Astrocyte (in vitro differentiated cells and primary cell): ENCODE measurements at places on chromosomes 4 and X. TPM values are rescaled to one million over a fixed set of nuclear protein-coding genes. Genes with fewer than 3 reads are reported as not detected.

The NDP gene
- total RNA-seq, result not detected in 2 replicates

The DRP2 gene
- total RNA-seq, result 4.2 and 5.4 TPM in 2 replicates

The MTHFD2L gene
- 10.6 and 12.4 TPM in 2 replicates for total RNA-seq

The SUPT20HL1 gene
- total RNA-seq, result not detected in 2 replicates

The RAB40A gene
- total RNA-seq, result 0.07 TPM in 1 of 2 replicates, not detected in the other

The PCDH19 gene
- total RNA-seq, result 11.6 and 14.9 TPM in 2 replicates

The COL25A1 gene
- total RNA-seq, result 10.4 and 10.5 TPM in 2 replicates

DNA sequence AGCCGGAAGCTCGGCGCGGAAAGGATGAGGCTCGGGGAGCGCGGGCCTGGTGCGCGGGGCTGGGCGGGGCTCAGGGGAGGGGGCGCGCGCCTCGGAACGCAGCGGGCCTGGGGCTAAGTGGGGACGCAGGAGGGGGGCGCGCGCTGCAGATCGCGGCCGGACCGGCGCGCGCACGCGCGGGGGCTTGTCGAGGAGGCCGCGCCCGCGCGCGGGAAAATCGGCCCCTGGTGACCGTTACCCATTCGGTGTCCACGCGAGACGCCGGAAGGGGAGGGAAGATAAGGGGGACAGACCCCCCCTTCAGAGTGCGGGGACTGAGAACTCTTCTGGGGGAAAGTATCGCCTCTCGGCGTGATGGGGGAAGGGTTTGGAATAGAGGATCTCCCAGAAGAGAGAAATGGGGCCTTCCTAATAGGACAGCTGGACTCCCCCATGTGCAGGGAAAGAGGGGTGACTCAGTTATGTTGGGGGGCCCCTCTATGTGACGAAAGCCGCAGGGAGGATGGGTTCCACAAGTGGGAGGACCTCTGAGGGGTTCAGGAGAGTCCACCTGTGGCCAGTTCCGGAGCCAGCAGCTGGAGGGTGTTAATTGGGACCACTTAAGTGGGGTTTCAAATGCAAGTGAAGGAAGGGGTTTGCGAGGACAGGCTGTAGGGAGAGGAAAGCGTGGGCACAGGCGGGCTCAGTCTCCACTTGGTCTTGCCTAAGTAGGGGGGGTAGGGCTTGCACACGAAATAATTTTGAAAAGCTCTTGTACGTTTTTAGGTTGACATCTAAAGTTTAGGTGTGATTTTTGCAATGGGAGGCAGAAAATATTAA is 584 bp downstream of the SUV39H1 start:
- H3K4me1 ChIP-seq, result peaks cover 7% of the 10 kb centered on the region
- peak overlapping the region; percentile 61 for H3K27ac ChIP-seq
- peaks cover 6% of the 10 kb centered on the region for H3K36me3 ChIP-seq
- DNase-seq, result peak; percentile 4
- H3K4me3 ChIP-seq, result peak overlapping the region; percentile 75
- no peaks in the 10 kb centered on the region for H3K27me3 ChIP-seq

- DNase-seq, result no peak
- H3K36me3 ChIP-seq, result no peaks in the 10 kb centered on the region
- H3K4me3 ChIP-seq, result no peak overlapping the region
These were observed 33.7 kb upstream of the ADH6 start for GRCh38 chr4:99252746-99253145.

GRCh38 chr4:125368671-125369081 is 53.9 kb downstream of the FAT4 start:
- no peaks in the 10 kb centered on the region for H3K36me3 ChIP-seq
- peak overlapping the region; percentile 61 for H3K27ac ChIP-seq
- H3K4me3 ChIP-seq, result peak overlapping the region; percentile 58
- H3K4me1 ChIP-seq, result peaks cover 8% of the 10 kb centered on the region
- no peaks in the 10 kb centered on the region for H3K27me3 ChIP-seq
- peak; percentile 87 for DNase-seq

GRCh38 chr4:25658357-25658771 is 2.7 kb downstream of the SLC34A2 start:
- peaks cover 31% of the 10 kb centered on the region for H3K27me3 ChIP-seq
- no peak for DNase-seq
- peaks cover 9% of the 10 kb centered on the region for H3K4me1 ChIP-seq
- no peak overlapping the region for H3K4me3 ChIP-seq
- H3K27ac ChIP-seq, result no peak overlapping the region

DNA sequence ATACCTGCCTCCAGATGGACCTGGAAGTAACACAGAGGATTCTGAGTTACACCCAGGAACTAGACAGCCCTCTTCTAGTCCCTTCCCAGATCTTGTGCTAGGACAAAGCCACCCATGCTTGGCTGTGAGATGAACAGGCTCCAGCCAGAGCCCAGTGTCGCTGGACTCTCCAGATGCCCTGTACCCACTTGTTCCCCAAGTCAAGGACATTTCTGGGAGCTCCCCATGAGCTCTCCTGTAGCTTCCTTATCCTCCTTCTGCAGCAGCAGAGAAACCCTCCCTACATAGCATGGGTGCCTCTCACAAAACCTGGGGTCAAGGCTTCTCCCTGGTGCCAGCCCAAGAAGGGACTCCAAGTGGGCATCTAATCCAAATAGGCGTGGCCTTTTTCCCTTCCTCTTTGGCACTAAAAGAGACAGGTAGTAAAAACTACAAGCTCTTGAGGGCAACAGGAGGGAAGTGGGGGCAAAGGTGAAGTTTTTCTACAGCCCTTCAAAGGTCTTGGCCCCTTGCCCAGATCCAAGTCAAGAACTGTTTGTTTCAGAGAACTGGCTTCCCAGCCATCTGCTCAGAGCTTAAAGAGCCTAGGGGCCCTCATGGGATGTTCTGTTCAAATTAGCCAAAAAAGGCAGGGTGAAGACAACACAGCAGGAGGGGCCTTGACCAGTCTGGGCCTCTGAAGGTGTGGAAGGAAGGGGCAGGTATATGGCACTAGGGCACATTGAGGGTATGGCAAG is 8.5 kb upstream of the ERCC6L start:
- H3K4me3 ChIP-seq, result no peak overlapping the region
- no peak for DNase-seq
- no peaks in the 10 kb centered on the region for H3K27me3 ChIP-seq
- H3K36me3 ChIP-seq, result no peaks in the 10 kb centered on the region
- H3K27ac ChIP-seq, result no peak overlapping the region

DNA sequence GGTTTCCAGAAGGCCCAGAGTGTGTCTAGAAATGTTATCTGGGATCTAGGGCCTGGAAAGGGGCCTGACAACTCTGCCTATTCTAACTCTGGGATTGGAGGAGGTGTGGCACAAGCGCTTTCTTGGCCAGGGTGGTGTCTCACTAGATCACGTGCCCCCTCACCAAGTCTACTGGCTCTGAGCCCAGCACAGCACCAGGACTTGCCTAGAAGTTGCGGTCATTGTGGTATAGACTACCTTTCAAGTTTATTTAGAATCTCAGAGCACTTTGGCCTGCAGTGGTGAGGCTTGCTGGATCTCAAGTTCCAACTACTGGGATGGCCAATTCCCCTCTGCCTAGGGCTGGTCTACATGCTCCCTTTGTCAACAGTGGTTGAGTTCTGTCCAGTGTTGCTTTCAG is 223.3 kb upstream of the MAGEB2 start:
- no peak overlapping the region for H3K27ac ChIP-seq
- H3K36me3 ChIP-seq, result no peaks in the 10 kb centered on the region
- DNase-seq, result no peak
- H3K27me3 ChIP-seq, result no peaks in the 10 kb centered on the region
- H3K4me1 ChIP-seq, result no peaks in the 10 kb centered on the region

DNA sequence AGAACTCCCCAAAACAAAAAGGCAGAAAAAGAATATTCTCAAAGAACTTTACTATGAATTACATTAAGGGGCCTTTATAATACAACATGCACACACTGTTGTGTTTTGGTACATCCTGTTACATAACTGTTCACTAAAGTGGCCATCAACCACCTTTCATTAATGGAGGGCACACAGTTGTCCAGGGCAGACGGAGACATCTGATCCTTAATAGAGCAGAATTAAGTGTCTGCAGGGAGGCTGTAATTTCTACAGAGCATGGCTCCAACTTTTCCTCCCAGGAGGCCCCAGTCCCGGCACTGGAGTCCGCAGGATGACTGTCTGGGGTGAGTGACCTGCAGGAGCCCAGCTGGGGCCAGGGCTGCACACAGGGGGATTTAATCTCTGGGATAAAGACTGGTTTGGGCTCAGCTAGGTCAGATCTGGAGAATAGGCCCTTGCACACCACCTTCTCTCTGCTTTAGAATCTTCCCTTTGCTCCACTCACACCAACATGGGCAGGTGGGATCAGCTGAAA is 233.4 kb downstream of the MAML3 start:
- DNase-seq, result no peak
- H3K4me1 ChIP-seq, result peaks cover 17% of the 10 kb centered on the region
- no peaks in the 10 kb centered on the region for H3K27me3 ChIP-seq
- no peak overlapping the region for H3K27ac ChIP-seq

DNA sequence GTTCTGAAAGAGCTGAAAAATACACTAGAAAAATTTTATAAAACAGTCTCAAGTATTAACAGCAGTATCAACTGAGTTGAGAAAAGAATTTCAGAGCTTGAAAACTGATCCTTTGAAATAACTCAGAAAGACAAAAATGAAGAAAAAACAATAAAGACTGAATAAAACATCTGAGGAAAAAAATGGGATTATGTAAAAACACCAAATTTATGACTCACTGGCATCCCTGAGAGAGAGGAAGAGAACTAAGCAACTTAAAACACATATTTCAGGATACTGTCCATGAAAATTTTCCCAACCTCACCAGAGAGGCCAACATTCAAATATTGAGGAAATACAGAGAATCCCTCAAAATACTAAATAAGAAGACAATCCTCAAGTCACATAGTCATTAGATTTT is 22.9 kb downstream of the PABPC4L start:
- no peak overlapping the region for H3K27ac ChIP-seq
- H3K4me3 ChIP-seq, result no peak overlapping the region
- no peak for DNase-seq

- H3K27ac ChIP-seq, result no peak overlapping the region
- no peaks in the 10 kb centered on the region for H3K27me3 ChIP-seq
- peaks cover 8% of the 10 kb centered on the region for H3K4me1 ChIP-seq
- H3K4me3 ChIP-seq, result no peak overlapping the region
These were observed 8.3 kb downstream of the GAB3 start for GRCh38 chrX:154742613-154743012.

- H3K4me1 ChIP-seq, result peaks cover 58% of the 10 kb centered on the region
- peak overlapping the region; percentile 97 for H3K27ac ChIP-seq
- no peaks in the 10 kb centered on the region for H3K27me3 ChIP-seq
- no peak overlapping the region for H3K4me3 ChIP-seq
These were observed 31.7 kb downstream of the FGFRL1 start for GRCh38 chr4:1043162-1043561.

DNA sequence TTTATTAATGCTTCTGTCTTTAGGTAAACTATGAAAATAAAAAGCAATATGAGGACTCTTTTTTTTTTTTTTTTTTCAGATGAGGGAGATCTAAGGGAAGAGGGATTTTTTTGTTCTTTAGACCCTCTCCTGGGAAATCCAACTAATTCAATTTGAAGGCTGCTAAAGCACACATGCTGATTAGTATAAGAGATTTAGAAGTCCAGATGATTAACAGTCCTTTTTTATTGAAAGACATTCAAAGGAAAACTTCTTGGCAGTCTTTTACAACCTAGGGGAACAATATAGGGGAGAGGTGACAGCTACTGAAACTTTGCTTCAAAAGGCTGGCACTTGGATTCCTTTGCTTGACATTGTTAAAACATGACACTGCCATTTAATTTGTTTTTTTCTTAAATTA is 602.5 kb downstream of the RAPGEF2 start:
- no peaks in the 10 kb centered on the region for H3K4me1 ChIP-seq
- DNase-seq, result no peak
- no peak overlapping the region for H3K27ac ChIP-seq
- H3K4me3 ChIP-seq, result no peak overlapping the region

DNA sequence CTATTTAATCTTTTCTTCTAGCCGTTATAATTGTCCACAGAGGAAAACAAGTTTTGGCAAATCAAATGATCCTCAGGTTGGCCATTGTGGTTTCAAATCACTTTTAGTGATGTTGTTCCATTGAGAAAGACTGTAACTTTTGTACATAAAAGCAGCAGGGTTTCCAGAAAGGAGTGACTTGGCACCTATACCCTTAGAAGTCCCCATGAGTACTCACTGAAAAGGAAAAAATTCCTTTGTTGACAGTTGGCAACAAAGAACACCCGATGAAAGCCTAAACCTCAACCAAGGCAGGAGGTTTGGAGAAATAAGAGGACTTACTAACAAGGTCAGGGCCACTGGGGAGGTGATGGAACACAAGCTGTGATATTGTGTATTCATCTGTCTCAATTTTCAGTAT is 474.4 kb downstream of the RAPGEF2 start:
- DNase-seq, result no peak
- H3K4me1 ChIP-seq, result no peaks in the 10 kb centered on the region
- no peak overlapping the region for H3K4me3 ChIP-seq
- no peak overlapping the region for H3K27ac ChIP-seq
- H3K27me3 ChIP-seq, result no peaks in the 10 kb centered on the region
- H3K36me3 ChIP-seq, result no peaks in the 10 kb centered on the region

DNA sequence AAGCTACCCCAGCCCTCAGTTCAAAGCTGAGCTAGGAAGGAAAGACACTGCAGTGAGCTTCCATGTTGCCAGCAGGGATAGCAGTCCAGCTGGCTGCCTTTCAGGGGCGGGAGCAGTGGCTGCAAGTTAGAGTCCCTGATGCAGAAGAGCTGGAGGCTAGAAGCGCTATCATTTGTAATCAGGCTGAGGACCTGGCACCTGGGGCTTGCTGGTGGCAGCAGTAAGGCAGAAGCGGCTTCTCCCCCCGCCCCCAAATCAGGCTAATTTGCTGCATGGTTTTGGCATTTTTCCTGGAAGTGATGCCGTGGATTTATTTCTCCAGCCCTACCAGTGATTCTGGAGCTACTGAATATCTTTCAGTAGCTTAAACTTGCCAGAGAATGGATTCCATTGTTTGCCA is 203.3 kb downstream of the CLCN4 start:
- no peaks in the 10 kb centered on the region for H3K27me3 ChIP-seq
- H3K4me1 ChIP-seq, result peaks cover 7% of the 10 kb centered on the region
- peak; percentile 18 for DNase-seq
- H3K36me3 ChIP-seq, result no peaks in the 10 kb centered on the region

- H3K4me1 ChIP-seq, result no peaks in the 10 kb centered on the region
- no peak overlapping the region for H3K4me3 ChIP-seq
- no peak for DNase-seq
- no peak overlapping the region for H3K27ac ChIP-seq
- H3K36me3 ChIP-seq, result peaks cover 36% of the 10 kb centered on the region
These were observed 26.2 kb downstream of the CUL4B start for GRCh38 chrX:120534413-120535205.

- no peak overlapping the region for H3K27ac ChIP-seq
- H3K4me3 ChIP-seq, result no peak overlapping the region
- no peaks in the 10 kb centered on the region for H3K36me3 ChIP-seq
- no peaks in the 10 kb centered on the region for H3K4me1 ChIP-seq
- DNase-seq, result peak; percentile 8
- no peaks in the 10 kb centered on the region for H3K27me3 ChIP-seq
These were observed 345.3 kb upstream of the BMP3 start for GRCh38 chr4:80685214-80685613.
